Dermis microvascular lymphatic vessel endothelial cell (primary cell): ENCODE measurements at places on chromosomes 12 and 14. TPM values are rescaled to one million over a fixed set of nuclear protein-coding genes. Genes with fewer than 3 reads are reported as not detected.

The CDKN3 gene
- 16.1 and 32.9 TPM in 2 replicates for total RNA-seq

The KIF5A gene
- total RNA-seq = under 0.01 TPM in 2 replicates

The DIO3 gene
- total RNA-seq = not detected in 2 replicates

The NAP1L1 gene
- total RNA-seq = 134 and 144 TPM in 2 replicates

The MMP19 gene
- 0.51 and 0.63 TPM in 2 replicates for total RNA-seq

The KRT79 gene
- not detected in 2 replicates for total RNA-seq

The TMPRSS12 gene
- not detected in 2 replicates for total RNA-seq

The PZP gene
- 0.25 and 0.26 TPM in 2 replicates for total RNA-seq

The GPR84 gene
- total RNA-seq = not detected in 2 replicates

The MYBPC1 gene
- not detected in 2 replicates for total RNA-seq

The PMEL gene
- total RNA-seq = 0.51 and 0.63 TPM in 2 replicates

The MYF5 gene
- not detected in 2 replicates for total RNA-seq

The KRT2 gene
- not detected in 2 replicates for total RNA-seq

The NOVA1 gene
- total RNA-seq = under 0.01 TPM in 1 of 2 replicates, not detected in the other

The APOLD1 gene
- total RNA-seq = 38.9 and 41.6 TPM in 2 replicates

The MYH6 gene
- total RNA-seq = not detected in 2 replicates

The RACGAP1 gene
- total RNA-seq = 14.8 and 35.8 TPM in 2 replicates

The RAP1B gene
- total RNA-seq = 158 and 188 TPM in 2 replicates

The LIN7A gene
- total RNA-seq = 0.13 TPM in 2 replicates

The LRFN5 gene
- under 0.01 TPM in 1 of 2 replicates, not detected in the other for total RNA-seq

The AQP2 gene
- total RNA-seq = not detected in 2 replicates

The CABP1 gene
- total RNA-seq = not detected in 2 replicates

The PCK2 gene
- total RNA-seq = 7.6 TPM in 2 replicates

The AVPR1A gene
- total RNA-seq = not detected in 2 replicates

The CRACR2A gene
- 15.4 and 15.9 TPM in 2 replicates for total RNA-seq

The MAP1LC3B2 gene
- total RNA-seq = 0.13 and 0.63 TPM in 2 replicates

The CLEC2B gene
- 45.4 and 53.5 TPM in 2 replicates for total RNA-seq

The KRT81 gene
- total RNA-seq = 0.13 TPM in 1 of 2 replicates, not detected in the other

The ACSS3 gene
- 0.25 and 0.26 TPM in 2 replicates for total RNA-seq

The TAS2R42 gene
- not detected in 2 replicates for total RNA-seq

The ART4 gene
- total RNA-seq = 74.8 and 91.9 TPM in 2 replicates

The GAS2L3 gene
- 12.4 and 21.3 TPM in 2 replicates for total RNA-seq

The KRT75 gene
- not detected in 2 replicates for total RNA-seq

The TPCN1 gene
- total RNA-seq = 5.5 and 7.2 TPM in 2 replicates

The TMEM19 gene
- total RNA-seq = 34.5 and 42.5 TPM in 2 replicates

The KCNH3 gene
- total RNA-seq = under 0.01 and 0.13 TPM in 2 replicates

The EXOC3L4 gene
- not detected in 2 replicates for total RNA-seq

The TTC6 gene
- under 0.01 and 0.13 TPM in 2 replicates for total RNA-seq

The WNT1 gene
- not detected in 2 replicates for total RNA-seq

The TMEM132D gene
- not detected in 2 replicates for total RNA-seq

The LRRC9 gene
- total RNA-seq = not detected in 2 replicates

The GLIPR1L1 gene
- total RNA-seq = not detected in 2 replicates

The TPPP2 gene
- total RNA-seq = not detected in 2 replicates

The CLEC4C gene
- total RNA-seq = not detected in 2 replicates

The APOF gene
- not detected in 2 replicates for total RNA-seq

The OR9K2 gene
- not detected in 2 replicates for total RNA-seq

The TMEM179 gene
- 0.13 TPM in 2 replicates for total RNA-seq

The GLI1 gene
- under 0.01 TPM in 1 of 2 replicates, not detected in the other for total RNA-seq

The SLC22A17 gene
- total RNA-seq = 0.13 and 0.38 TPM in 2 replicates

The TSPAN9 gene
- total RNA-seq = 68.3 and 96.8 TPM in 2 replicates

The ZDHHC22 gene
- not detected in 2 replicates for total RNA-seq

The SLC5A8 gene
- total RNA-seq = under 0.01 and 0.13 TPM in 2 replicates
